Kidney epithelial cell (primary cell): ENCODE measurements at places on chromosomes 7 and 10.

DNA sequence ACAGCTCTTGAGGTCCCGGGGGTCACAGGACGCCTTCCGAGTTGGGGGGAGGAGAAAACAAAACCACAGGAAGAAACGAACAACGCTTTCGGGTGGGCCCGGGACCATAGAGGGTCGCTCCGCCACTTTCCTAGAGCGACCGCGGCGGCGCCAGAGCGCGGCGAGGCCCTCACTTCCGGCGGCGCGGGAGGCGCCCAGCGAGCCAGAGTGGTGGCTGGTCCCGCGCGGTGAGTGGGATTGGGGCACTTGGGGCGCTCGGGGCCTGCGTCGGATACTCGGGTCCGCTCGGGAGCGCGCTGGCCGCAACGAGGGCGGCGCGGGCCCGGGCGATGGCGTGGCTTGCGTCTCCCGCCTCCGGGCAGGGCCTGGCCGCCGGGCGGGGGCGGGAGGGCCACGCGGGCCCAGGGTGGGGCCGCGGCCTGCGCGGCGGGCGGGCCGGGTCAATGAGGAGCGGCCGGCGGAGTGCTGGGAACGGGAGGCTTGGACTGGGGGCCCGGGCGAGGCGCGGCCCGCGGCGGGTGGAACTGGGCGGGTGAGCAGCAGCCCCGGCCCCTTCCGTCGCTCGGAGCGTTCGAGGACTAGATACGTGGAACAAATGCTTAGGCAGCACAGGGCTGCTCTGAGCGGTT, at the start of gene ZNF22:
Gene ZNF22 (plus strand): TSS at position 172 of the 629 bp plus-strand sequence. CDS start 2,446 bp downstream, outside the sequence.
- DNase-seq, result no peak

GRCh38 chr7:16420329-16420648, 1.0 kb downstream of the CRPPA start:
- DNase-seq, result no peak

- no peak for DNase-seq
Observed at GRCh38 chr10:88114368-88114767, 250.9 kb downstream of the PTEN start.

DNA sequence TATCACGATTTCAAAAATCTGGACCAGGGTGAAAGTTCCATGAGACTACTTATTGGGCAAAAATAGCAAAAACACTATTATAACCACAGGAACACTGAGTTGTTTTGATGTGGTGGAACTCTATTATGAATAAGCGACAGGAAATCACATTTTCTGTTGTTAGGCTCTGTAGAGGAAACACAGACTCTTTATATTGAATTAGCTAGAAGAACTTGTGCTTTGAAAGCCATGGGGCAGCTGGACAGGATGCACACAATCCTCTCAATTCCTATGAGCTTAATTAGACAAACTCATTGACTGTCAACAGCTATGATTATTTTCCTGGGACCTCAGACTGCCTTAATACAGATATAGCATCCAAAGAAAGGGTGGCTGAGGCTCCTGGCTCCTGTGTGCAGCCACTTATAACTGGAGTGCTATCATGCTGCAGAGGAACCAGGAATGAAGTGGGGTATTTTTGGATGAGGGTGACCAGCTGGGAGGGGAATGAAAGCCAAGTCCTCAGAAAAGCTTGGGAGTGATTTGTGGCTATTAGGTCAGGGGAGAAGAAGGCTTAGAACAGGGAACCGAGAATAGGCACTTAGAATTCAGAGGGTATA, 657.3 kb downstream of the TYW1 start:
- no peak for DNase-seq

DNA sequence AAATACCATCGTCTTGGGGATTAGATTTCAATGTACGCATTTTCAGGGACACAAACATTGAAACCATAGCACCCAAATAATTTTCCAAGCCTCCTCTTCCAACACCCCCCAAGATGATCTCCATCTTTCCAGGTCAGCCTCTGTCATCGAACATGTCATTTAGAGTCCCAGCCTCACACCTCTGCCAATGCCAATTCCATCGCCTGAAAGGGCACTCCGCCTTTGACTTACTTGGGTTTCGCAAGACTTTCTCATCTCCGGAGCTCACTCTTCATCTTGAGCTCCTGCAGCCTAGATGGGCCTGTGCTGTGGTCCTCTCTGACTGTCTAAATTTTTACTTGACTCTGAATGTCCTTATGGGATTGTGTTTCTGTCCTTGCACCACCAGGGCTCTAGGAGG, 10.4 kb upstream of the FAM241B start:
- DNase-seq, result no peak

GRCh38 chr10:72887043-72887442, 6.5 kb upstream of the OIT3 start:
- no peak for DNase-seq

GRCh38 chr10:97766106-97766810, 5.5 kb downstream of the SFRP5 start:
- DNase-seq, result no peak

DNA sequence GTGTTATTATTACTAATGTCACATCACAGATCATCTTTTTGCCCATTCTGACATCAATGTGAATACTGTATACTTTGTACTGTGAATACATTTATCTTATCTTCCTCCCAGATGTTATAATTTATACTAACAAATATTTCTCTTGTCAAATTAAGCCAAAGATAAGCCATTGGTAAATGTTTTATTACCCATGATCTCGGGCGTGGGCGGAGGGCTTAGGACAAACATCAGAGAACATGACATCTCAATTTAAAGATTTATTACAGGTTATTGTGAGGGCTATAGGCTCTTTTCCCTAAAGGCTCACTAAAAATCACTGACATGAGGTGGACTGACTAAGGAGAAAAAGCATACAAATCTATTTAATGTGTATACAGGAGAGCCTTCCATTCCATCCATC, 58.2 kb upstream of the DGKB start:
- DNase-seq, result no peak

- no peak for DNase-seq
Observed at GRCh38 chr10:116699471-116700150, 42.8 kb downstream of the HSPA12A start.
